Neural crest cell (in vitro differentiated cells): ENCODE measurements at places on chromosomes 11 and 22. TPM values are rescaled to one million over a fixed set of nuclear protein-coding genes. Genes with fewer than 3 reads are reported as not detected.

The YPEL4 gene
- 0.37 and 0.55 TPM in 2 replicates for total RNA-seq

The C11orf91 gene
- 0.57 and 0.68 TPM in 2 replicates for total RNA-seq

The SYT7 gene
- total RNA-seq: 3.8 and 4.1 TPM in 2 replicates

The OSBPL5 gene
- total RNA-seq: 30.6 and 31.4 TPM in 2 replicates

The OR8D2 gene
- total RNA-seq: not detected in 2 replicates

The TMA7B gene
- total RNA-seq: not detected in 2 replicates

The ATG2A gene
- total RNA-seq: 24.1 and 24.8 TPM in 2 replicates

The LRRC74B gene
- total RNA-seq: not detected in 2 replicates

The SOX6 gene
- total RNA-seq: 18.6 and 19.6 TPM in 2 replicates

The ALG12 gene
- 21.2 and 24.7 TPM in 2 replicates for total RNA-seq

The LMO1 gene
- 1.5 and 1.8 TPM in 2 replicates for total RNA-seq

The PLXNB2 gene
- total RNA-seq: 128 and 130 TPM in 2 replicates

The SLC1A2 gene
- total RNA-seq: 2.4 and 2.7 TPM in 2 replicates
